ENCODE measurements at places on chromosomes 12 and 14.

GRCh38 chr14:79967001-79967400, 244.3 kb downstream of the DIO2 start:
- no peak for DNase-seq

DNA sequence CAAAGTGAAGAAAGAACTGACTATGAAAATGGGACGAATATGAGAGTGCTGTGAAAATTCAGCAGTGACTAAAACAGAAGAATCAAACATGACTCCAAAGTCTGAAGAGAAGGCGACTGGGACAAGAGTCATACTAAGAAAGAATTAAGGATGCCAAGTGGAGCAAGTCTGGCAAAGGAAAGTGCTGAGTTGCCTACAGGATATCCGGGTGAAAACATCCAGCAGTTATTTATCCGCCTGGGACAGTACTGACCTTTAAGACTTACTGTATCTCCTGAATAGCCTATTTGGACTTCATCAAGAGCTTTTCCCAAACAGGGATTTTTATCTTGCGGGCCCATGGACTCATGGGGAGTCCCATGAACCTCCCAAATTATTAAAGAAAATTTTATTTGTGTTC, 41.1 kb downstream of the KICS2 start:
- DNase-seq = peak; percentile 42

DNA sequence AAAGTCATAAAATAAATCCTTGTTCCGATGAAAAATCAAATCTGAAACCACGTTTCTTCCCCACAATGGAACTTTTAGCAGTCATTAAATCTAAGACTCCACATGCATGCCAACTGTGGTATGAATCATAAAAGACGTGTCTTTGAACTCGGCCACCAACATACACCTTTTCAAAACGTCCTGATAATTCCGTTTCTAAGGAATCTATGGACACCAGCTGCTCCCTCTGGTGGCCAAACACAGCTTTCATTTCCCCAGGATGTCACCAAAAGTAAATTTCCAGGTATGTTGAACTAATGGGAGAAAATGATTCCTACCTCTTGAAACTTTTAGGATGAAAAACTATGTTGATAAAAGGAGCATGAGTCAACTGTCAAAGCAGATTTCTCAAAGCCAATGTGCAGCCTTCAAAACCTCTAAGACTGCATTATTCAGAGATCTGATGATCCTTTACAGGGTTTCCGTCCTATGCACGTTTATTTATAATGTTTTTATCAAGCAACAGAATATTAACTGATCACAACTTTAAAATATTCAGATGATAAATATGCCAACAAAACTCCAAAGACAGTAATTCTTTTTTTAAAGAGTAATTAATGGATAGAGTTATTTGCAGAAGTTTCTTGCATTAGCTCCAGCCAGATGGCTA, 96.2 kb downstream of the CIT start:
- no peak for DNase-seq

DNA sequence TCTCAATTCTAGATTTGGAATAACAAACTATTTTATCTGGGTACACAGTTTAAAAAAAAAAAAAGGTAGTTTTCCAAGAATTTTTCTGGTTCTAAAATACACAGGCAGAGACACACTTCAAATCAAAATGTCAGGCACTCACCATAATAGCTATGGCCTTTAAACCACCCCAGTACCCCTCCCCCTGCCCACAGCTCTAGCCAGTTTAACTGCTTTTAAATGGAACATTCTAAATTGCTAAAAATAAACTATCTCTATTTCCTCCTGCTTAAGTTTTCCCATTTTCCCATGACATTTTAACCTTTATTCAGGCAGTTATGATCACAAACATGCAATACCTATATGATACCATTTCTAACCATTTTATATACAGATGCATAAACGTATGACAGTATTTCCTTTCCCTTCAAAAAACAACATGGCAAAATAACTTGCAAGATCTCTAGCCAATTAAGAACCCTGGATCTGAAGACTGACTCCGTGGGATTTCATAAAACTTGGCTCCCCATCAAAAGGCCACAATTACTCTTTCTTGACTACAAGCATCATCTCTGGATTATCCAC, 46.3 kb downstream of the PPP2R5E start:
- DNase-seq = no peak

All from HS-27A (cell line).